ENCODE measurements at places on chromosomes 3 and 15.

GRCh38 chr3:42846685-42847522 is 28.8 kb downstream of the CYP8B1 start:
- no peak for DNase-seq

DNA sequence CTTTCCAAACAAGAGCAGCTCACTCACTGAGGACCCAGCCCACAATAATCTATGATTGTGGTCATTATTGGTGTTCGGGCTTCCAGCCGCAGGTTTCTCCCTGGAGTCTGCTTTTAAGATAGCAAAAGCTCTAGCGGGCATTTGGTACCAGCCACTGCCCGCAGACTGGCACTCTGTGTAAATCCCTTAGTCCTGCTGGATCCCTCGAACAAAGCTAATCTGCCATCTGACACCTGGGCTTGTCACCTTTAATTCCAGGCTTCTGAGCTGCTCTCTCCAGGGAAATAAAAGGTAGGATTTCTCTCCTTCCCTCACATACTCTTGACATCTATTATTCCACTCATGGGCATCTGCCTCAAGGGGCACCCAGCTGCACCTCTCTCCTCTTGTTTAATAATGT is 158.7 kb downstream of the PDCD6IP start:
- DNase-seq, result no peak

DNA sequence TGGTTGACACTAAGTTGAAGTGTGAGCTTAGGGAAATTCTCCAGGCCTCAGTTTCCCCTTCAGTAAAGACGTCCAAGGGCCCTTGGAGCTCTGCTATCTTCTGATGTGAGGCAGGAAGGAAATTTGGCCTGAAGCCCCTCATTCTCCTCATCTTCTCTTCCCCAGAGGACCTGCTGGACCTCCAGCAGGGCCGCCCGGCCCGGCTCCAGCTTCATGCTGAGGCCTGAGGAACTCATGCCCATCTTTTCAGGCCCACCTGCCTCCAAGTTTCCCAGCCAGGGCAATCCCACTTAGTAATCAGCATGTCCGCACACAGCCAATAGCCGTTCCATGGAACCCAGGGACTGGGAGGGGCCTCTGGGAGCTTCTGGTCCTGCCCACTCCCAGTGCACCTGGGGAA is 4.0 kb downstream of the LRRC15 start:
- DNase-seq, result peak; percentile 50

GRCh38 chr3:120604784-120605183 is 8.6 kb downstream of the NDUFB4 start:
- DNase-seq, result no peak

GRCh38 chr15:69532066-69532465 is 79.4 kb downstream of the RPLP1 start:
- DNase-seq, result no peak

GRCh38 chr3:66581256-66581655 is 80.4 kb upstream of the LRIG1 start:
- no peak for DNase-seq

DNA sequence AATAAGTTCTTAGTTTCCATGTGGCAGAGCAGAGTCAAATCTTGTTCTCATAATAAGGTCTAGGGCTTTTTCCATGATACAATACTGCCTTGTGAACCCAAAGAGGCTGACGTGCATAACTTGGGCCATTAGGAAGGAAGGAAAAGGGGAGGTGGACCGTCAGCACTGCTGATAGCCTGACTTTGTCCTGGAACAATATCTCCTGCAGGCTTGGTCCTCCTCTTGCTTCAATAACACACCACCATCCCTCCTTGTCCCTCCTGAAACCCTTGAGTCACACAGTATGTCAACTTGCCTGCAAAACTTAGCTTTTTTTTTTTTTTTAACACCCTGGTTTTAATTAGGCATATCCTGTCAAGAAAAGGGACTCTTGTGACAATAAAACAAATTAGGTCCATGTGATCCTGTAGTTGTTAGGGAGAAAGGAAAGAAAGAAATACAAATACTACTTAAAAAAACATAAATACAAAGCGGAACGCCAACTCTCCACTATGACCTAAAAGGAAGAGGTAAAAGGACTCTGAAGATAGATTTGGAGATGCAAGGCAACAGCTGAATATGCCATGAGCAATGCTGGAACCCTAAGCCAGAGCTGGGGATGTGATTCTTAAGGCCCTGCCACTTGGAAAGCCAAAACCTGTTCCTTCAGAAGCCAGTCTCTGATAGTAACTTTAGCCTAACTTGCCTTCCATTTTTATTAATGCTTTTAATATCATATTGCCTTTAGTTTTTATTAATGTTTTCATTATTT is 67.0 kb downstream of the WWTR1 start:
- DNase-seq, result no peak

All from NCI-H69 (cell line).